ENCODE measurements at places on chromosomes 6 and 20.

GRCh38 chr6:109118337-109118736, 23.0 kb downstream of the CEP57L1 start:
- DNase-seq: no peak

DNA sequence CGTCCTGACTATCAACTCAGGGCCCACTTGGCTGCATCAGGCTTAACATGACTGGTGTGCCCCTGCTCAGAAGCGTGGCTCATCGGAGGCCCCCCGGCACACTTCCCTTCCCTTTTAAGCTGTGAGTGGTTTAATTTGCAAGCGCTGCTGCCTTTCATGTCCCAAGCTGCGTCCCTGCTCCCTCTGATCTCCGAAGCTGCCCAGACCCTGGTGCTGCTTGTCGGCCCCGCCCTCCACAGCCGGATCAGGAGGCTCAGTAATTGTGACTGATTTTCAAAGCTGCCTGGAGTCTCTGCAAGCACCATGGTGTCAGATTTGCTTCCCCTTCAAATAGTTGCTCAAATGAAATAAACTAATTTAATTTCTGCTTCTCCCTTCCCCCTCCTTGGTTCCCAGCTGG, 71.1 kb downstream of the CDH22 start:
- no peak for DNase-seq

GRCh38 chr6:64945450-64945849, 761.6 kb downstream of the EYS start:
- DNase-seq: no peak

GRCh38 chr6:41372832-41373626, 37.6 kb downstream of the NCR2 start:
- DNase-seq: no peak

DNA sequence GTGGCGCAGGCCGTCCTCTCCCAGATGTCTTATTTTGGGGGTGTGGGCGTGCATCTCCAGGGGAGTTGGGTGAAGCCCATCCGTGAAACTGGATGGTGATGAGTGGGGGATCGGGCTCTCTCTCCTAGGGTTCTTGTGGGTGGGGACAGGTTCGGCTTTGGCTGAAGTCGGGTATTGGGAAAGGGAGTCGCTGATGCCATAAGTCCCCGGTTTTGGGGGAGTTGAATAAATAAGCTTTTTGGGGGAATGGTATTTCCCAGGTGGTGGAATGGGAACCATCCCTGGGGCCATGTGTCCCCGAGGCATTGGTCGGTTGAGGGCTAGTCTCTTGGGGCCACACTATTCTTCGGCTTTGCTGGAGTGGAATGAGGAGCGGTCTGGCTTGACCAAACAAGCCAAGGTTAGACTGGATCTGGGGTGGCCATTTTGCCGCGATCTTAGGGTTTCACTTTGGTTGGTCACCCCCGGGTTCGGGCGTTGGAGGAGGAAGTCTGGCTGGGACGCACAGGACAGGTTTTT, 481 bp downstream of the ZNF133 start:
- no peak for DNase-seq

GRCh38 chr6:134689641-134690040, 260.3 kb downstream of the ALDH8A1 start:
- no peak for DNase-seq

- DNase-seq: no peak
These were observed 123.4 kb upstream of the MAFB start for GRCh38 chr20:40812415-40812925.

GRCh38 chr6:38413102-38413800, 226.5 kb downstream of the BTBD9 start:
- DNase-seq: no peak

GRCh38 chr6:65999288-65999791, 292.3 kb upstream of the EYS start:
- DNase-seq: no peak

- DNase-seq: no peak
These were observed 44.5 kb upstream of the STMND1 start for GRCh38 chr6:17057322-17057721.

DNA sequence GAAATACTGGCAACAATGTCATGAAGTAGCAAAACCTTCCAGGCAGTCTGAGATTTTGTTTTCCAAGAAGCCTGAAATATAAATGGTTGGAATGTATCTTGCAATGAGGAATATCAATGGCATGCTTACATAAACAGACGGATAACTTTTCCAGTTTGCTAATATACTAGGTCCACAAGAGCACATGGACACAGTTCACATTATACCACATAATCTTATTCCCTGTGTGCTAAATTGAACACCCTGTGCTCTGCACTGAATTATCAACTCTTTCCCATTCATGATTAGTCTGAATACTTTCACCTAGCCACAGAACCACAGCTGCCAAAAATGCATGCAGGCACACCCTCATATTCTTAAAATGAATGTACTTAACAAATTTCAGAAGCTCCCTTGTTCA, 274.3 kb downstream of the COL12A1 start:
- no peak for DNase-seq

- DNase-seq: no peak
These were observed 14.8 kb upstream of the NNAT start for GRCh38 chr20:37506152-37506725.

GRCh38 chr6:46407246-46407645, 84.0 kb downstream of the RCAN2 start:
- DNase-seq: no peak
